ENCODE measurements at places on chromosomes 1 and 21. TPM values are rescaled to one million over a fixed set of nuclear protein-coding genes. Genes with fewer than 3 reads are reported as not detected.

- H3K4me1 ChIP-seq: peaks cover 53% of the 10 kb centered on the region
- H3K4me3 ChIP-seq: no peak overlapping the region
These were observed 8.3 kb upstream of the CFAP45 start for GRCh38 chr1:159908031-159908940.

DNA sequence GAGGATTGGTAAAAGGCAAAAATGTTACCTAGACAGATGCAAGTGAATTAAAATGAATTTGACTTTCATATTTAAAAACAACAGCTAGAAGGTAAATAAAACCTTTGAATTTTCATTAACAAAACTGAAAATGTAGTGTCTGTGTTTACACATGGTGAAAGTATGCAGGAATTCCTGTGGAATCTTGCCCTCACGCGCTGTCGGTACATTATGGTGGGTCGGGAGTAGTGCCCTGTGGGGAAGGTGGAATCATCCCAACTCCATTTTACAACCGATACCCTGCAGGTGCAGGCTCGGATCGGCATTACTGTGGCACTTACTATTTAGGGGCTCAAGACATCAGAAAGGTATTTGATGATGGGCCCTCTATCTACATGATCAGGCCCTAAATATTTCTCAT lies 197.2 kb upstream of the MAP1LC3C start:
- H3K4me3 ChIP-seq: no peak overlapping the region
- no peak for DNase-seq
- no peaks in the 10 kb centered on the region for H3K27me3 ChIP-seq
- no peaks in the 10 kb centered on the region for H3K36me3 ChIP-seq

- H3K4me1 ChIP-seq: peaks cover 25% of the 10 kb centered on the region
- no peak overlapping the region for H3K27ac ChIP-seq
- H3K27me3 ChIP-seq: no peaks in the 10 kb centered on the region
- no peak overlapping the region for H3K4me3 ChIP-seq
- no peaks in the 10 kb centered on the region for H3K36me3 ChIP-seq
These were observed 28.1 kb upstream of the PPP2R5A start for GRCh38 chr1:212257157-212257556.

DNA sequence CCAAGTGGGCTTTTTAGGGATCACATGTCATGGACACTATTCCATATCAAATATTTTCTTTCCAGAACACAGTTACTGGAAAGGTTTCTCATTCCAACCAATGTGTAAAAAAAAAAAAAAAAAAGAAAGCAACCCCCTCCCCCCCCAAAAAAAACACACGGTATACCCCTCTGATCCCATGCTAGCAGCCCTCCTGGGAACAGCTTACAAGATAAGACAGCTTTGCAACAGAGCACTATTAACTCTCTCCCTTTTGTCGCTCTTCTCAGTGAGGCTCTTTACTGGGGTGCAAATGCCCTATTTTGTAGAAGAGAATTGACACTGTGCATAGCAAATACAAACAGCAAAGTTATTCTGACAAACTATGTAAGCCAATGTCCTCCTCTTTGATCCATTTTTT lies 161.2 kb downstream of the NTMT2 start:
- no peaks in the 10 kb centered on the region for H3K4me1 ChIP-seq
- DNase-seq: no peak
- H3K36me3 ChIP-seq: no peaks in the 10 kb centered on the region
- no peak overlapping the region for H3K27ac ChIP-seq
- no peaks in the 10 kb centered on the region for H3K27me3 ChIP-seq

TFF1 gene
- 1,697 TPM for total RNA-seq

AGPAT3 gene
- 35.0 TPM for total RNA-seq

NR5A2 gene
- total RNA-seq: not detected

Measured in stomach (tissue), 19 donors.